ENCODE measurements at places on chromosomes 5 and 9.
A peak's percentile ranks its signal among the peaks of the same experiment; 100 is the strongest.

GRCh38 chr5:59790776-59791475 lies 102.6 kb downstream of the PDE4D start:
- no peak for DNase-seq

DNA sequence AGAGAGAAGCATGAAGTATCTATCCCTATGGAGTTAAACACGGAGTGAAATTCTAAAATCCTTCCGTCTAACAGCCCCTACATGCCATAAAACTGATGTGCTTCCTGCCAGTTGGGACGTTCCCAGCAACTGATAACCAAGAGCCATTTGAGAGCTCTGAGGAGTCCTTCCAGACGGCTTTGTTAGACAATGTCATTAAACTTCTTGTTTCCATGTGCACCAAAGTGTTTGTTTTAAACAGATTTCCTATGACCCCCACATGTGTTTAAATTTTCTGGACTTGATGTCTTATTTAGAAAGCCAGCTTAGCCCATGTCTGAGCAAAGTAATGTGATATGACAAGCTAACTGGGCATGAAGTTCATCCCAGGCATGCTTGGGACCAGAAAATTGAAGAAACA lies 57.2 kb upstream of the LPAR1 start:
- no peak for DNase-seq

DNA sequence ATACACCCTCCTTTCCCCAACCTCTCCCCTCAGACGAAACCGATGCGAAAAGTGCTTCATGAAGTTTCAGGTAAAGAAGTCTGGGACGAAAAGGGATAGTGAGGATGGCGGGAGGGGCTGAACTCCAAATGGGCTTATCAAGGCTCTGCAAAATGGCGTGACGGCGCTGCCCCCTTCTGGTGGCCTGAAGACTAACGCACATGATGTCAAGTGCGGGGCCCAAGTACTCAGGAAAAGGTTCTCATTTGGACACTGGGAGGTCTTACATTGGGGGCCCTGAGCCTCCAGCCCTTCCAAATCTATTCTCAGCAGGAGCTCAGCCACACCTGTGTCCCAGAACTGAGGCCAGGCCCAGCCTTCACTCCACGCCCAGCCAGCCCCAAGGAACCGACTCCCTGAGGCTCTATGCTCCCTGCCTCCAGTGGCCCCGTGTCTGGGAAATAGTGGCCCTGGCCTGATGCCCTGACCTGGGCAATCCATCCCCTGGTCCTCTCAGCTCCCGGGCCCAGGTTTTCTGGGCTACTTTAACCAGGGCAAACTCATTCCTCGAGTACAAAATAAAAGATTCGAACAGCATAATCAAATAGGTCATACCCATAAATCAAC lies 119.9 kb downstream of the KCNIP1 start:
- no peak for DNase-seq

DNA sequence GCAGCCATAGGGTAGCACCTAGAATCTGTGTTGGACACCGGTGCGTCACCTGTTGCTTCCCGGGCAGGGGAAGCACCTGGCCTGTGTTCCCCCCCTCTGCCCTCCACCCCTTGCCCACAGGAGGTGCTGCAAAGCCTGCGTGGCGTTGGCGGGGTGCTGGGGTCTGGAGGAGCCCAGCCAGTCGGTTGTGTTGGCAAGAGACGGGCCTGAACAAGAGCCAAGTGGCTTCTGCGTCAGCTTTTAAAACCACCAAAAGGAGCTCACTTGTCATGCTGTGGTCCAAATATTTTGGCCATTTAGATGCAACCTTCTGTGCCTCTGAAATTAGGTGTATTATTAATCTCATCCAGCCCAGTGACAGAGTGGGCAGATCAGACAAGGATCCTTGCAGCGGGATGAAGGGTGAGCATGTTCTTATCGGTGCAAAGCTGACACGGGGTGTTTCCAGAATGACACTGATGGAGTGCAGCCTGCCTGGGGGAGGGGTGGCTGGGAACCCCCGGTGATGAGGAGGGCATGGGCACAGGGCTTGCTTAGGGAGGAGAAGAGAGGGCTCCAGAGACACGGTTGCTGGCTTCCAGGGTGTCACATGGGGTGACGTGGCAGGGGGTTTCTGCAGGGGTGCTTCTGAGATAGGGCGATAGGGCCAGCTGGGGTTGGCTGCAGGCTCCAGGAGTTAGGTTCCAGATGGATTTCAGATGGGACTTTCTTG lies 9.7 kb upstream of the RXRA start:
- DNase-seq = no peak

DNA sequence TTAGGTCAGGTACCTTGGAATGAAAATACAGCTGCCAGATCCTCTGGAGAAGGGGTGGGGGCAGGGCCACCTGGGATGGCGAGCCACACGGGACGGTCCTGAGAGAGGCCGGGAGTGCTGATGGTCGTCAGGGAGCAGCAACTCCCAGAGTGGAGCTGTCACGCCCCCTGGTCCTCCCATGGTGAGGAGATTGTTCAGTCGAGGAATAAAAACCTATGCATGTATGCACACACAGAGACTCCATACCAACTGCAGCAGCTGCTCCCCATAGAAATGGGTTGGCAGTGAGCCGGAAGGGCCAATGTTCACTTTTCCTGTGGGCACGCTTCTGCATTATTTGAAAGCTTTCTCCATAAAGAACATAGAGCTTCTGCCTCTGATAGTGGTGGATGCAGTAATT lies 45.2 kb upstream of the SEMA4D start:
- no peak for DNase-seq

- no peak for DNase-seq
Observed at GRCh38 chr5:2173151-2173834, 290.6 kb upstream of the IRX4 start.

DNA sequence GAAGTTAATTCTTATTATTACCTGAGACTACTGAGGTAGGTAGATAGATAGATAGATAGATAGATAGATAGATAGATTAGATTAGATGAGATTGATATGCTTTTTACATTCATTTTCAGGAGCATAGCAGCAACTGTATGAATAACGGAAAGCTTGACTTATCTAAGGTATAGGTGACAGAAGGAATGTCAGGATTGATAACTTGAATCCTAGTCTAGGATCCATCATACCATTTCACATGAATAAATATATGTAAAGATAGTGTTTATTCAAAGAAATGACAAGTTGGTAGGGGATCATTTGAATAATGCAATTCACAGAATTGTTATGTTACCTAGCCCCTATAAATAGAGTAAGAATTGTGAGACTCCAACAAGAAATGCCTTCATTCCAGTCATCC lies 1008.2 kb downstream of the CDH12 start:
- no peak for DNase-seq

GRCh38 chr5:173239233-173239593 lies 4.2 kb upstream of the NKX2-5 start:
- DNase-seq = no peak

DNA sequence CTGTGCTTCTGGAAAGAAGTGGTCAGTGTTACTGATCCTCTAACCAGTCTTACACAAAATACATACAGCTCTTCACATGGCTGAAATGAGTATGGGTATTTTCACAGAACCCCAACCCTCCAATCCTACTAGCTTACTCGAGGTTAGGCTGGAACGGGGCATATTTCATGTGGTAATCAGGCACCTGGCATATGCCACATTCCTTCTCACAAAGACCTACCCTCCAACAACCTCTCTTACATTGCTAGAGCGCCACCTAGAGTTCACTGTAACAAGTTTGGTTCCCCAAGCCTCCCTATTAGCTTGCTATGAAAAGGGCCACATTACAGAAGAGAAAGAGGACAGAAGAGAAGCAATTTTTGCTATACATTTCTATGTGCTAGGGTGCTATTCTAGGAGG lies 597.3 kb downstream of the PRELID2 start:
- DNase-seq = peak; percentile 14

DNA sequence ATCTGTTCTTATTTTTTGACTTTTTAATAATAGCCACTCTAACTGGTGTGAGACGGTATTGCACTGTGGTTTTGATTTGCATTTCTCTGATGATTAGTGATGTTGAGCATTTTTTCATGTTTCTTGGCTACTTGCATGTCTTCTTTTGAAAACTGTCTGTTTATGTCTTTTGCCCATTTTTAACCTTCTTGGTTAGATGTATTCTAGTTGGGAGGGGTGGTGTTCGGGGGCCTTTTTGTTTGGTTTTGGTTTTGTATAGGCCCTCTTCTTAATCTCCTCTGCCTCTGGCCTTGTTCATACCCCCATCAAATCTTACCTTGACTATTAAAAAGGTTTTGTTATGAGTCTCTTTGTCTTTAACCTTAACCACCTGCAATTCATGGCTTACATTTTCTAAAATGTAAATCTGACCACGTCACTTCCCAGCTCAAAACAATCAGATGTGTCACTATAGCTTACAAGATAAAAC lies 107.8 kb upstream of the NR4A3 start:
- DNase-seq = no peak

DNA sequence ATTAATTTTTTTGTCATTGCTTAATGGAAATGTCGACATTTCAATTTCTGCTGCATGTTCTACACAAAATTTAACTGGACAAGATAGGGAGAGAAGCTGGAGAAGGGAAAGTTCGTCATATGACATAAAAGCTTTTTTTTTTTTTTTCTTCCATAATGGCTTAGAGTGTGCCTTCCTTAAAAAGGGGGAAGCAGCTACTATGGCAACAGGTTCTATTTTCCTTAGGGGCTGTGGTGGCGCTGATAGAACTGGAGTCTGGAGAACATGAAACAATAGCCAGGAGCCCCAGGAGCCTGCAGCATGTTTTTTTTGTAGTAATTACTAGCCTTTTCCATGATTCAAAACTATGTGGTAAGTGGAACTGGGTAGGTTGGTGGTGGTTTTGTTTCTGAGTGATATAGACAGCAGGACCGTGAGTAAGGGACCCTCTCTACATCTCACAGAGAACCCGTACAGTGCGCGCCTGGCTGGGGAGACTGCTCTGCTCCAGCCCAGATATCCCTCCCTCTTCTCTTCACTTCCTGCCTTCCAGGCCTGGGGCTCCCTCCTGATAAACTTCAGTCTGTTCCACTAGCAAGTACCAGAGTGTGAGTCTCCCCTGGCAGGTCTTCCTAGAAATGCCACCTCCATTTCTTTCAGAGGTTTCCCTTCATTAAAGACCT lies 301.6 kb downstream of the NR3C1 start:
- DNase-seq = no peak

DNA sequence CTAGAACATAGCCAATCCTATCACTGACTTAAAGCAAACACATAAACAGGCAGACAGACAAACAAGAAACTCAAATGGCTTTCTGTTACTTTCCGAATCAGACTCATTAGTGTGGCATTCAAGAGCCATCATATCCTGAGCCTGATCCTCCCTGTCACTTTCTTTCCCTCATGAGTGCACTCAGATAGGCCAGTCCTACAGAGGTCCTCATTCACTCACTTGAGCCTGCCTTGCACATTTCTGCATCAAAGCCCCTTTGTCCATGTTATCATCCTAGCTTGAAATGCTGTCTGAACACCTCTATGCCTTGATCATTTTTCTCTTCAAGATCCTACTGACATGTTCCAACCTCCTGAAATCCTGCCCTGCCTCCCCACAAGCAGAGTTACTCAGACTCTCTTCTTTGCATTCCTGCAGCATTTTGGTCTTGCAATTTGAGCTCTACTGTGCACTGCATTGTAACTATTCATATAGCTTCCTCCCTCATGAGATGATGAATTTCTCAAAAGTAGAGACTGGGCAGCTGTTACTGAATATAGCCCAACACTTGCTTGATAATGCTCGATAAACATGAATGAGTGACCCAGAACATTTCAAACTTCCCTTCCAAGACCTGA lies 126.9 kb downstream of the PALM2AKAP2 start:
- DNase-seq = no peak

GRCh38 chr9:68981789-68982188 lies 32.1 kb downstream of the PRKACG start:
- DNase-seq = no peak

- DNase-seq = no peak
Observed at GRCh38 chr9:3699883-3700282, 174.1 kb upstream of the RFX3 start.

GRCh38 chr9:78121488-78121887 lies 89.9 kb upstream of the GNAQ start:
- no peak for DNase-seq

DNA sequence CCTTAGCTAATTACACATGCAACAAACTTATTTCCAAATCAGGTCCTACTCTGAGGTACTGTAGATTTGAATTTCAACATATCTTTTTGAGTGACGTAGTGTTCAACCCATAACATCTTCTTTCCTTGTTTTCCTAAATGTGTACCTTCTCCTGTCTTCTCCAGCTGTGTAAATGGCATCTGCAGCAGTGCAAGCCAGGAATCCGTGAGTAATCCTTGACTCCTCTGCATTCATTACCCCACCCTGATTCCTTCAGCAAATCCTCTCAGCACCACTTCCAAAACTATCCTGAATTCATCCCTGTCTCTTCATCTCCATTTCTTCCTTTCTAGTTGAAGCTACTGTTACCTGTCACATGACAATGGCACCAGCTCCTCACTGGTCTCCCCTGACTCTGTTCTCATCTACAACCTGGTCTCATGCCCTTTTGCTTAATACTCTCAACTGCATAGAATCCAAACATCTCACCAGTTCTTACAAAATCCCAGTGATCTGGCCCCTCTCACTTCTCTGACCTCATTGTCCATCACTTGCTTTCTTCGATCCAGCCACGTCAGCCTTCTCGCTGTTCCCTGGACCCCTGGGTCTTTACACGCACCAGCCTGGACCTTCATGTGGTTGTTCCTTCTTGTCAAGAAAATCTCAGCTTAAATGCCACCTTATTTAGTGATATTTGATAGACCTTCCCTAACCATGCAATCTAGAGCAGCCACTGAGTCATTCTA lies 14.6 kb upstream of the TRAF1 start:
- no peak for DNase-seq
